Activated CD8-positive, alpha-beta memory T cell treated with anti-CD3 and anti-CD28 coated beads for 48 hours (primary cell): ENCODE measurements at places on chromosomes 2 and 18.

DNA sequence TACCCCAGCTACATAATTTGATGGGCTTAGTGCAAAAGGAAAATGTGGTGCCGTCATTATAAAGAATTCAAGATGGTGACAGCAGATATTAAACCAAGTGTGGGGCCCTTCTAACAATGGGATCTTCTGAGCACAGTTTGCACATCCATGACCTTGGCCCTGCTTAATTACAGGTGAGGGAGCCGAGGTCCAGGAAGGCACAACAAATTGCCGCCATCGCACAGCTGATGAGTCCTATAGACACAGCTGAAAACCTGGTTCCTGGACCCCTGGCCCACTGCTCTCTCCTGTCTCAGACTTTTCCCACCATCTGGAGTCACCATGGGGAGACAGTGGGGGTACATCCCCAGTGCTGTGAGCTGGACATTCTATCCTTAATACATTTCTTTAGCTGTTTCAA is 95.8 kb upstream of the MAP4K3 start:
- DNase-seq: no peak

DNA sequence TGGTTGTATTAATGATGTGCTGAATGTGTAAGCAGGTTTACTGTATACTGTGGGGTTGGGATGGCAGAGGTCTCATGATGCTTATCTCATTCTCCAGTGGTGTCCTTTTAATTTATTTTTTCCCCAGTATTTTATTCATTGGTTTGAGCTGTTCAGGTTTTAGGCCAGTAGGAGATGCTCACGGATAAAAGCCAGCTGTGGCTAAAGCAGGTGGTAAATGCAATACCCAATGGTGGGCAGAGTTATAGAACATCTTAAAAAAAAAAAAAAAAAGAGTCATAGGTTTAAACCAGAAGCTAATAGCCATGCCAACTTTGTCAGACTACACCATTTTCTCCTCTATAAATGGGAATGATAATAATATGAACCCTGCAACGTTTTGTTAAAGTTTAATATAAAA is 57.8 kb upstream of the NEUROD1 start:
- DNase-seq: no peak

- no peak for DNase-seq
These were observed 228.1 kb downstream of the RBM43 start for GRCh38 chr2:151033271-151034248.

DNA sequence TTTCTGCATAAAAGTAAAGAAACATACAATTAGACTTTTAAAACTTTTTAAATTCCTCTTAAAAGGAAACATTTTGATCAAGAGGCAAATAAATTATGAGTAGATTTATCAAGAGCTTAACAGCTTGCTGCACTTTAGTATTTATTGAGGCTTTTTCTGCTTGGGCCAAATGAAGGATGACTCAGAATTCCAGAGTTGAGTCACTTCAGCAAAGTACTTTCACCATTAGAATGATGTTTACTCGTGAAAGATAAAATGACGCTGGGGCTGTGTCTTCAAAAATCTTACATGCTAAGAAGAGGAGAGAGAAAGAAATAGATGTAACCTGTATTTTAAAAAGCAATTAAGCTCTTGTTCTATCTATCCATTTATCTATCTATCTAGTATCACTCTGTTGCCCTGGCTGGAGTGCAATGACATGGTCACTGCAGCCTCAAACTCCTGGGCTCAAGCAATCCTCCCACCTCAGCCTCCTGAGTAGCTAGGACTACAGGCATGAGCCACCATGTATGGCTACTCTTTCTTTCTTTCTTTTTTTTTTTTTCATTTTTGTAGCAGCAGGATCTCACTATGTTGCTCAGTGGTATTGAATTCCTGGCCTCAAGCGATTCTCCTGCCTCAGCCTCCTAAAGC is 75.3 kb upstream of the RIOK3 start:
- no peak for DNase-seq

DNA sequence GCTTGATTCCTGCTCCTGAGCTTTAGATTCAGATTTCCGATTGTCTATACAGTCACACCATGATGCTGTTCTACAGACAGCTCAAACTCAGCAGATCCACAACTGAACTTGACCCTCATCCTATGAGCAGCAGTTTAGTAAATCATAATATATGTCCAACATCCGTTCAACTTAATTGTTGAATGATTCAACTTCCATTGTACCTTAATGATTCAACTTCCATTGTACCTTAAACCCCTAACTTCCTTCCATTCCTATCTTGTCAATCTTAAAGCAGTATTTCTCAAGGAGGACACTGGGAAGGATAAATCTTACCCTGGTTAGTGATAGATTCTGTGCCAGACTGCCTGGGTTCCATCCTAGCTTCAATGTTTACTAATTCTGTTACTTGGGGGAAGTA is 60.1 kb downstream of the PIGN start:
- DNase-seq: no peak

- no peak for DNase-seq
These were observed 64.7 kb upstream of the DSEL start for GRCh38 chr18:67581178-67581577.

- no peak for DNase-seq
These were observed 50.7 kb upstream of the APCDD1 start for GRCh38 chr18:10403708-10404107.

DNA sequence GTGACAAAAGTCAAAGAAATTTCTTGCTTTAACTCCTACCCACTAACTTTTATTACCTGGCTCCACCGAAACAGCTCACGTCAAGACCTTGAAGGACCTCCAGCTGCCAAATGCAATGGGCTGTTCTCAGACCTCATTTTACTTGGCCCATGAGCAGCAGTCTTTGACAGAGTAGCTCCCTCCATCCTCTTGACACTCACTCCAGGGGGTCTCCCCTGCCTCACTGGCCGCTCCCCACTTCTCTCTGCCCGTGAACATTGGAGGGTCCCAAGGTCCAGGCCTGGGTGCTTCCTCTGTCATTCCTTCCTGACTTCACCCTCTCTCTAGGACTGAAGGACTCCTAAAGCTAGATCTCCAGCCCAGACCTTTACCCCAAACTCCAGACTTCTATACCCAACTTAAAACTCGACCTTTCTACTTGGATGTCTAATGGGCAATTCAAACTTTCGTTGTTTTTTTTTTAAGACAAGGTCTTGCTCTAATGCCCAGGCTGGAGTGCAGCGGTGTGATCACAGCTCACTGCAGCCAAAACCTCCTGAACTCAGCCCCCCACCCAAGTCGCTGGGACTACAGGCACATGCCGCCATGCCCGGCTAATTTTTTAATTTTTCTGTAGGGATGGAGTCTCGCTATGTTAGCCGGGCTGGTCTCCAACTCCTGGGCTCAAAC is 92.9 kb upstream of the ST3GAL5 start:
- DNase-seq: no peak

GRCh38 chr2:58501371-58502160 is 260.4 kb upstream of the FANCL start:
- no peak for DNase-seq

- DNase-seq: no peak
These were observed 21.9 kb downstream of the FOSL2 start for GRCh38 chr2:28414583-28414982.

DNA sequence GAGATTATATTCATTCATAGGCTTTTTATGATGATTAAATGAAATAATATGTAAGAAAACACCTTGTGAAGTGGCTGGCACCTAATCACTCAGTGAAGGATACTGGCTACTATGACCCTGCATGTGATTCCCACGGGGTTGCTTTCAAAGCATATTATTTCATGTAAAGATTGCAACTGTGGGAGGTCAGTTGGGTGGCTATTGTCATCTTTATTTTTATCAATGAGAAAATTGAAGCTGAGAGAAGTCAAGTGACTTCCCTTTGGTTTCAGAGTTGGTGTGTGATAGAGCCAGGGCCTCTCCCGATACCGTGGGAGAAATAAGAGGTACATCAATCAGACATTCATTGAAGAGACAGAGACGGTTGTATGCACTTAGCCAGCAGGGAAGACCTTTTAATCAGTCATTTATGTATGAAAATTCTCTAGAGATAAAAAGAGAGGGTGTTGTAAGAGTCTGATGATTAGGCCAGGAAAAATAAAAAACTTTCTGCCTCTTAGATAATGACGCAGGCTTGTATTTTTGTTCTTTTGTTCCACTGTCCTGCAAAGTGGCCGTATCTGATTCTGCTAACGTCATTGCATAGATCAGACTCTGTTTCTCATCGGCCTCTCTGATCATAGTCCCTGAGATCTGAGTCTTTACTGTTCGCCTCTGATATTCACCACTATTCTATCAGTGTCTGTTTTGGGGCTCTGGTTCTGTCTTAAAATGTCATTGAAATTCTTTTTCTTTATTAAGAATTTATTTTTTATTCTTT is 50.5 kb downstream of the QPCT start:
- DNase-seq: no peak

DNA sequence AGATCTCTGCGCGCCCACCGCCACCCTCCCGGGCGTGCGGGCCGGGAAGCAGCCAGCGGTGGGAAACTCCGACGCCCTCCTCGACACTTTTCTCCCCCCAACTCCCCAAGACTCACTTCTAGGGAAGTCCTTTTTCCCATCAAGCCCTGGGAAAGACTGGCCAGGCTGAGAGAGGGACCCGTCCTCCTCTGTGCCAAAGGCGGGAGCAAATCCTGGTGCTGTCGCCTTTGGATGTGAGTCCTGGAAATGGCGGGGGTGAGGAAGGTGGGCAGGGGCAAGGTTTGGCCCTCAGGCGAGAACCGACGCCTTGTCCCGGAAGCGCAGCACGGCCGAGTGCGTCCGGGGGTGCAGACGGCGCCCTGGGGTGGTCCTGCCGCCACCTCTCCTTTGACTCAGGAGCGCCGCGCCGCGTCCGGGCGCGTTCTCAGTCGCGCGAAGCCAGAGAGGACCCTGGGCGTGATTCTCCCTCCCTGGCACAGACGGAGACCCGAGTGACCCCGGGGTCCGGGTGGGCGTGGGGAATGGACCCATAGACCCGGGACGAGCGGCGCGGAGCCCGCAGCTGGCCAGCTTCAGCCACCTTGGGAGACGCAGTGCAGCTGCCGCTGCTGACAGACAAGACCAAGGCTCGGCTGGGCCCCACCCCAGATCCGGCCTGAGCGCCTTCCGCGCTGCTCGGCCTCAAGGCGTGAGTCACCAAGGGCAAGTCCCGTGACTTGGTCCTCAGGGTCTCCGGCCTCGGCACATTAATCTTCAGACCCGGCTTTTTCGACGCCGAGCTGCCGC is 3.5 kb upstream of the LBX2 start:
- no peak for DNase-seq

DNA sequence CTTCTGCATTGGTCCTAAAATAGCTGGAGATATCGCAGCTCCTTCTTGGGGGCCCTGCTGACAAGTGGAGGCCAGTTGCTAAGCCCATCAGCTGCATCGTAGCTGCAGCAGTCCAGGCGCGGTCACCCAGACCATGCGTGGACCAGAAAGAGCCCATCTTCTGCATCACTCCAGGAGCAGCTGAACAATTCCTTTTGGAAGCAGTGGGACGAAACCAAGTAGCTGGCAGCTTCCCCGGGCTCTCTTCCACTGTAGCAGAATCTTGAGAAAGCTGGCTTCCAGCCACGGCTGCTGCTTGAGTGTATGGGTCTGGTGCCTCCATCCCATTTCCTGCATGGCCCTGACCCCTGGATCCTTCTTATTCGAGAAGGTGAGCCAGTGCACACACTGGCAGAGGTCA is 22.2 kb upstream of the CAB39 start:
- no peak for DNase-seq

GRCh38 chr2:58341047-58341446 is 99.9 kb upstream of the FANCL start:
- no peak for DNase-seq

DNA sequence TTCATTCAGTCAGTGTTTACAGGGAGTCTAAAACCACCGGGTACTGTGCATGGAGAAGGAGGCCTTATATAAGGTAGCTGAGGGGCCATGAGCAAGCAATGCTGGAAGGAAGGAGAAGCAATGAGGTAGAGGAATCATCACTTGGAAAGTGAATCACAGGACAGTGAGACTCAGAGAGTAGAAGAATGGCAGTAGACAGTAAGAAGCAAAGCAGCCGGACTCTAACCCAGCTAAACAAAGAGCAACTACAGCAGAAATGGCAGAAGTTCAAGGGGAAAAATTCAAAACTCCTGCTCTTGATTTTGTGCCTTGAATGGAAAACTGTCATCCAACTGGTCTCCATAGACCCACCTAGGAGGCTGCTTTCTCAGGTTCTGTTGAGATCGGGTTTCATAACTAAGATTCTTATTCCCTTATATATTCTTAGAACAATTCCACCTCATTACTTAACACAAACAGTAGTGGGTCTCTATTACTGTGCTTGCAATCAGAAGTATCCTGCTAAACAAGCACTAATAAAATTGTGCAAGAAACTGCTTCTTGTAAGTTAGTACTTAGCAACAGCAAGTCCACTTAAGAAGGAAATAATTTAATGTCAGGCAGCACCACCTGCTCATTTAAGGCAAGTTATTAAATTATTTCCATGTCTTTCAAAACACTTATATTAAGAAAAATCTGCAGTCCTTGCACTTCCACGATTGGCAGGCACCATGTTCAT is 68.0 kb downstream of the RBMS1 start:
- DNase-seq: no peak
